Astrocyte of the spinal cord (primary cell): ENCODE measurements at places on chromosomes 11 and 22.

DNA sequence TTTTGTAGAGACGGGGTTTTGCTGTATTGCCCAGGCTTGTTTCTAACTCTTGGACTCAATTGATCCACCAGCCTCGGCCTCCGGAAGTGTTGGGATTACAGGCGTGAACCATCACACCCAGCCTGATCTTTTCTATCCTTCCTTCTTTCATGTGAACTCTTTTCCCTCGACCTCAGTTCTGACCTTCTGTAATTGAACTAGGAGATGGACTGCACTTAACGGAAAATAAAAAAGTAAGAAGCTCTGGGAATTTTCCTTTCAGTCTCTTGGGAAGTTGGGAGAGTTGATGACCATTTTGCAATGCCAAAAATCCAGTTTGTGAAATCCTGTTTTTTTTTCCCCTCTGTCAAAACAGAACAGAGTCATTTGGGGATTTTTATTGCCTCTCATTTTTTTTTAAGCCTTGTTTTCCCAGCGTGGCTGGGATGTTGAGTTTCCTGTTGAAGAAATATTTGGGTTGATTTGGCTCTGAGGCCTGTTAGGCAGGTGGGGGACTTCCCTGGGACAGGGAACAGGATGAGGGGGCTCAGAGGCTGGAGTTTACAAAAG lies 26.9 kb upstream of the CYB5R3 start:
- no peak for DNase-seq

- no peak for DNase-seq
Observed at GRCh38 chr11:87251560-87251959, 213.8 kb downstream of the TMEM135 start.

DNA sequence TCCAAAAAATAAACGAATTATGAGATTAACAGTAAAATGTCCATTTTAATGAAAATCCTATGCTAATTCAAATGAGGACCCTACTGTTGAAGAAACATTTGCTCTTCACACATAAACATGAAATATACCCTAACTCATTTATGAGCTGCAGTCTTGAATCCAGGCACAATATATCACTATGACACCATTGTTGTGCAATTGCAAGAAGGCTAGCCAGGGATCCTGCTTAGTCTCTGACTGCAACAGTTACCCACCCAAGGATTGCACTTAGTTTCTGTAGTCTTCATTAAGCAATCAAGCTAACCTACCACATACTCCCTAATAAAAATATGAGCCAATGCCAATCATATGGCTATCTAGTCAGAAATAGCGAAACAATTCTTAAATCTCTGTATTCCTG lies 981.0 kb upstream of the FAT3 start:
- DNase-seq, result no peak

- no peak for DNase-seq
Observed at GRCh38 chr11:57476047-57476756, 15.9 kb downstream of the RTN4RL2 start.

GRCh38 chr11:122727101-122727929 lies 71.8 kb downstream of the UBASH3B start:
- DNase-seq, result no peak

- no peak for DNase-seq
Observed at GRCh38 chr11:18501629-18502028, 25.1 kb downstream of the TSG101 start.

DNA sequence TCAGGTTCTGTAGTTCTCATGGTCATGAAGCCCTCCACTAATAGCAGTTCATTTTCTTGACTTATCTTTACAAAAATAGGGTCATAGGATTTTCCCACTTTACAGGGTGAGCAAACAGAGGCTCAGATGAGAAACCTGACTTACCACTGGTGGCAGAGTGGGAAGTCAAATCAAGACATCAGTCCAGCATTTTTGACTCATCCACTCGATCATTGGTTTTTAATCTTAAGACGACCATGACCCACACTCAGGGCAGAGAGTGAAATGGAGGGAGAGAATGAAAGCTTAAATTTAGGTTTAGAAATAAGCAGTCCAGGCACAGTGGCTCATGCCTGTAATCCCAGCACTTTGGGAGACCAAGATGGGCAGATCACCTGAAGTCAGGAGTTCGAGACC lies 42.1 kb downstream of the RTL6 start:
- DNase-seq, result no peak

DNA sequence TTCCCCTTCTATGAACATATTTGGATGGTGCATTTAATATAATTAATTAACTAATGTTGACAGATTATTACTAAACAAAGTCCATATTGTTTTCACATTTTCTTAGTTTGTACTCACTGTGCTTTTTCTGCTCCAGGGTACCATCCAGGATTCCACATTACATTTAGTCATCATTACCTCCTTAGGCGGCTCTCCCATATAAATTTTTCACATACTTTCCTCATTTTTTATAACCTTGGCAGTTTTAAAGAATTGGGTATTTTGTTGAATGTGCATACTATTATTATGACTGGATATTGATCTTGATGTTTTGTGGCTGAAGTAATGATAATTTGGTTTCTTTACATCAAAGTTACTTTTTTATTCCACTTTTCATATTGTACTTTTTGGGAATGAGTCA lies 755.6 kb upstream of the ANO3 start:
- DNase-seq, result no peak

GRCh38 chr22:31932863-31933262 lies 11.5 kb upstream of the YWHAH start:
- no peak for DNase-seq

GRCh38 chr11:59164028-59164427 lies 7.9 kb upstream of the DTX4 start:
- no peak for DNase-seq

DNA sequence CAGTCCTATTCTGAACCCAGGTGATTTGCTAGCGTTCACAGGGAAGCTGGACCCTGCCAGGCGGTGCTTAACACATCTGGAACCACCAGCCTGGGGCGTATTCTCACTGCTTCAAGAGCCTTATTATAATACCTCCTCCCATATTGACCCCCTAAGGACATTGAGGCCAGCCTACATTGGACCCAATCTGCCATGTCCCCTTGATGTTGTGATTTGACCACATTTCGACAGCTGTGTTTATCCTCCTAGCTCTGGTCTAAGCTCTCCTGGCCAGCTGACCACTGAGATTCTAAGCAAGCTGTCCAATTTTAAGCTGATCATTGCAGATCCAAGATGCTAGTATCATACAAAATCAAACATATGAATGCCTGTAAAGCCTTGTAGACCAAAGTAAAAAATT lies 148.1 kb upstream of the BLID start:
- no peak for DNase-seq

DNA sequence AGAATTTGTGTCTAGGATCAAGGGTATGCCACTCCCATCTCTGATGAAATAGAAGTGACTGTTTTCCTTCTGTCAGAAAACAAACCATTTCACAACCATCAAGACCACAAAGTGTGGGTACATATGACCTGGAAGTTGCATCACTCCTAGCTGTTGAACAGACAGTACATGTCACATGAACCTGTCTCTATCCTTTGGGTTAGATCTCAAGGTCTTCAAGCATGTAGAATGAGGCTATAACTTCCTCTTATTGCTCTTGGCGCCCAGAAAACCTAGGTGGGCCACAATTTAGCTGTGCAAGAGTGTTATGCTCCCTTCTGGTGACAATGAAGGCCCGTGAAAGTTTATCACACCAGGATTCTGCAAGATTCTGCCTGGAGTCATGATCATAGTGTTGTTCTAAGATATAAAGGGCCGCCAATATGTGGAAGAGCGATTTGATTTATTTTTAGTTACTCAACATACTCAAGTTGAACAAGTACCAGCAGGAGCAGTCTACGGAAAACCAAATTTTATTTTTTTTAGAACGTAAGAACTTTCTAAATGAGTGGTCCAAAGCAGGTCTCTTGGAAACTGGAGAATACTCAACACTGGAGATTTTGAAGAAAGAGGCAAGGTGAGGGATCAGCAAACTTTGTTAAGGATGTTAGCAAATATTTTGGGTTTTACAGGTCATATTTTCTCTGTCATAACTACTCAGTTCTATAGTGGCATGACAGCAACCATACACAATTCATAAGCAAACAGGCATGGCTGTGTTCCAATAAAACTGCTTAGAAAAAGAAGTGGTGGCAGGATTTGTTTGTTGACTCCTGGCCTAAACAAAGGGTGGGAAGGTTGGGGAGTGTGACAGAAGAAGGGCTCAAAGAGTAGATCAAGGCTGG lies 101.8 kb downstream of the USP35 start:
- peak; percentile 19 for DNase-seq

DNA sequence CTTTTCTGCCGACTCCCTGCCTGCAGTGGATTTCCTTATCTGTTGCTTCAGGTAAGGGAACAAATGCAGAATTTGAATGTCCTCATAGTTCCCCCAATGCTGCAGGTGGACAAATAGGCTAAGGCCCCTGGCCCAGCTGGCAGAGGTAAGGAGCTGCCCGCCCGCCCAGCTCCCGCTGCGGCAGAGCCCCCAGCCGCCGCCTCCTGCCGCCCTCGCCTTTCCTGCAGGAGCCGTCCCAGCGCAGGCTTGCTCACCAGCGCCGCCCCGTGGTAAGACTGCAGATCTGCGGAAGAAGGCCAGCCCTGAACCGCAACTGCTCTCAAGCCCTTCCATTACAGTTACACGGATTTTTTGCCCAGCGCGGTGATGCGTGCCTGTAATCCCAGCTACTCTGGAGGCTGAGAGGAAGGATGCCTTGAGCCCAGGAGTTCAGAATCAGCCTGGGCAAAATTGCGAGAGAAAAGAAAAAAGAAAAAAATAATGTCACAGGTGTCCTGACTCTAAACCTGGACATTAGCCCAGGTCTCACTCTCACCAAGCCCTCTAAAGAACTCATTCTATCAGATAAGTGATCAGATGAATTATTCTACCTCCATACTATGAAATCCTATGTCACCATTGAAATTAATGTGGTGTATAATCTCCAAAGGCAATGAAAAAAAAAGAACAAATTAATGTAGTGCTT lies 51.2 kb upstream of the EMID1 start:
- peak; percentile 58 for DNase-seq
